ENCODE measurements at places on chromosomes 3 and 15.

DNA sequence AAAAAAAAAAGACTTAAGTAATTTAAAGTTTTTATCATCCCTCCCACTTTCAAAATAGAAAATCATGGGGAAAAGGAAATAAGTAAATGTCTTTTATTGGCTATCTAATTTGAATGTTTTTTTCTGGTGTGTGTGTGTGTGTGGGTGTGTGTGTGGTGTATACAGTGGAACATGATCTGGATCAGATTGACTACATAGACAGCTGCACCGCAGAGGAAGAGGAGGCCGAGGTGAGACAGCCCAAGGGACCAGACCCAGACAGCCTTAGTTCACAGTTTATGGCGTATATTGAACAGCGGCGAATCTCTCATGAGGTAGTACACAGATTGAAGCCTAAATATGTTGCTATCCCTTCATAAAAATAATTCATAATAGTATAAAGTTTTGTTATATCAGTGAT is 44.5 kb downstream of the LRCH3 start:
- no peak for DNase-seq

GRCh38 chr3:33718595-33718907 is 497 bp upstream of the CLASP2 start:
- peak; percentile 3 for DNase-seq

GRCh38 chr3:34260271-34261000 is 462.0 kb downstream of the PDCD6IP start:
- DNase-seq: peak; percentile 31

GRCh38 chr3:107973961-107974360 is 116.9 kb downstream of the CD47 start:
- DNase-seq: no peak

DNA sequence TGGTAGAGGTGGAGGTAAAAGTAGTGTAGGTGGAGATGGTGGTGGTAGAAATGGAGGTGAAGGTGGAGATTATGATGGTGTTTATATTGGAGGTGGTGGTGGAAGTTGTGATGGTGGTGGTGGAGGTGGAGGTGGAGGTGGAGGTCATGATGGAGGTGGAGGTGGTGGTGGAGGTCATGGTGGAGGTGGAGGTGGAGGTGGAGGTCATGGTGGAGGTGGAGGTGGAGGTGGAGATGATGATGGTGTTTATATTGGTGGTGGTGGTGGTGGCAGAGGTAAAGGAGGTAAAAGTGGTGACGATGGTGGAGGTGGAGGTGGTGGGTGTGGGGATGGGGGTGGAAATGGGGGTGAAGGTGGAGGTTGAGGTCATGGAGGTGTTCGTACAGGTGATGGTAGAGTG is 107.8 kb downstream of the ASB7 start:
- DNase-seq: no peak

DNA sequence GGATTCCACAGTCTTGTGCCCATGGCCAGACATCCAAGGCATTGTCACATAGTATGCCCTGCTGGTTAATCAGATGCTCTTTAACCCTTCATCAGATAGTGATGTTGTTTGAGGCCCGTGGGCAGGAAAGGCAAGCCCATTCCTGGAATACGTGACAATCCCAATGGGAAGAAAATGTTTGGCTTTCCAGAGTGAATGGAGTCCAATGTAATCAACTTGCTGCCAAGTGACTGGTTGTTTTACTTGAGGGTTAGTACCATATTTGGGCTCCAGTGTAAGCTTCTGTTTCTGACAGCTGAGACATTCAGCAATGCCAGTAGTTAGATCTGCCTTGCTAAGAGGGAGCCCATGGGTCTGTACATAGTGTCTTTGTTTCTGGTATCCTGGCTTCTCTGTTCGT is 31.3 kb downstream of the RPL39L start:
- no peak for DNase-seq

DNA sequence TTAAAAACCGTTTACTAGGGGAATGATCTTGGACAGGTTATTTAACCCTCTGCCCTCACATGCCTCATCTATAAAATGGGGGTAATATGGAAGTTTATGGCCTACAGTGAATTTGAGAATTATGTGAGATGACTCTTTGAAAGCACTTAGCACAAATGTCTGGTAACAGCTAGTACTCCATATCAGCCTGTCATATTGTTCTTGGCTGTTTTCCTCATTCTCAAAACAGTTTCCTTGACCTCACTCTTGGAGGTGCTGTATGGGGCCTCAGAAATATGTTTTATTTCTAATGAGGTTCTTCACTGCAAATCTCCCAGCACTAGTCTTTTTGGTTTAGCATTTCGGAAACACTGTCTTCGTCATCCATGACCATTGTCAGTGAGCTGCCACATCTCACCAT is 398.2 kb downstream of the FEZF2 start:
- DNase-seq: no peak

DNA sequence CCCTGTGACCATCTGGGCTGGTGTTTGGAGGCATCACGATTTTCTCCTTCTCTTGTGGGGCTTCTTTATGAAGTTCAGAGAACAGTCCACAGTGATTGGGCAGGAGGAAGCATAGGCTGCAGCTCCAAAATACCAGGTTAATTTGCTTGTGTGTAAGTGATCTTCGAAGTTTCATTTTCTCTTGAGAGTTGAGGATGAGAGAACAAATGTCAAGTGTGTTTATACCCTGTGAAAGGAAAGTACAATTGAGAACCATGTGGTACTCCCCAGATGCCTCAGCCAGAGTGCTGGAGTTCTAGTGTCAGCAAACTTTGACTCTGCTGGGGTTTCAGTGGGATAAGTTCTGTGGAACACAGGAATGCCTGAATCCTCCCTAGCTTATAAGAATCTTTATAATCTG is 357.1 kb upstream of the CFAP20DC start:
- no peak for DNase-seq

GRCh38 chr15:77723756-77724155 is 91.0 kb upstream of the LINGO1 start:
- DNase-seq: no peak

DNA sequence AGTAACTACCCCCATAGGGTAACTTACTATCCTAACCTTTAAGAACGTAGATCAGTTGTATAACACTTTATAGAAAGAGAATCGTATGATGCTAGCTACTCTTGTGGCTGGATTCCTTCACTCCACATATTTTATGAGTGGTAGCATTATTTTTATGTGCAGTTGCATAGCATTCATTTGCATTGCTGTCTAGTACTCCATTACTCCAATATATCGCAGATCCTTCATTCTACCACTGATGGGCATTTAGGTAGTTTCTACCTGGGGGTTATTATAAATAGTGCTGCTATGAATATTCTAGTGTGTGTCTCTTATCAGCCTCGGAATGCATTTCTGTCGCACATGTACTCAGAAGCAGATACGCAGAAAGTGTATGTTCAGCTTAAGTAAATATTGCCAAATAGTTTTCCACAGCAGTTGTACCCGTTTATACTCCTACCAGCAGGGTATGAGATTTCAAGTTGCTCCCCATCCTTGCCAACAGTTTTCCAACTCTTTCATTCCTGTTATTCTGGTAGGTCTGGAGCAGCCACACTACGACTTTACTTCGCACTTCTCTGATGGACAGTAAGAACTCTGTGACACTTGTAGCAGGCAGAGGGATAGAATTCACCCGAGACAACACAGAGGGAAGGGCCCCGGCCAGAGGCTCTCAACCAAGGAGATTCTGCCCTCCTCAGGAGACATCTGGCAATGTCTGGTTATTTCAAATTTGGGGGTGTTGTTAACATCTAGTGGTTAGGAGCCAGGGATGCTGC is 9.8 kb upstream of the VGLL4 start:
- DNase-seq: no peak

DNA sequence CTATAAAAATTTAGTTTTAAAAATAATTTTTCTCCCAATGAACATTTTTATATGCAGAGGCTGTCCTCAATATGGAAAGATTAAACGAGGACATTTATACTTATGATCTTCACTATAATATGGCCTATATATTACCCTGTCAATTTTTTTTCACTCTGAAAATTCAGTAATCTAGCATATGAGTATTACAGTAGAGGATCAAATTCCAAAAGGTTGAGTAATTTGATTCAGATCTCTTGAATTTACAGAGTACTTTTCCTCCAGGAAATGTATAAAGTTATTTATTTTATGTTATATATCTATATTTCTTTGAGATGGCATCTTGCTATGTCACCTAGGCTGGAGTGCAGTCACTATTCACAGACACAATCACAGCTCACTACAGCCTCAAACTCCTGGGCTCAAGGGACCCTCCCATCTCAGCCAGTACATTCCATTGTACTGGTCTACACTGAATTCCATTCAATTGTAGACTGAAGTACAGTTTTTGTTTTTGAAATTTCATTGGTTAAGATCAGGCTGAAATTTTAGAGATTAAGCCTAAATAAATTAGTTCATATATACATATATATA is 16.3 kb upstream of the TRPM7 start:
- DNase-seq: no peak

DNA sequence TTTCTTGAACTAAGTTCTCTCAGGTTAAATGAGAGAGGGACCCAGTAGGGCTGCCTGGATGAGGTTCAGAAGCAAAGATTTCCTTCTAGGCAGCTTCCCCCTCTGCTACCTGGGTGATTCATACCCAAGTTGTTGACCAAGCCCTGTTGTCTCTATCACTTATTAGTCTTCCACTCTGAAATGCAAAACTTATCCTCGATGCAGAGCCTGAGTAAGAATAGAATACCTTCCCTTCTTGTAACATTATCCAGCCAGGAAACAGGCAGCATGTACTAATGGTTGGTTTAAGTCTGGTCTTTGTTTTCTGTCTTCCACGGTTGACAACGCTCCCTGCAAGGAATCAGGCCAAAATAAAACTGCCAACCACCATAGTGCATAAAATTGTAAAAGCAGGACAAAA is 377.3 kb downstream of the MECOM start:
- peak; percentile 23 for DNase-seq

- no peak for DNase-seq
Measured at GRCh38 chr3:186724911-186725310, 7.8 kb downstream of the KNG1 start.

- DNase-seq: no peak
Measured at GRCh38 chr3:106438887-106439286, 570.1 kb upstream of the CBLB start.

- DNase-seq: no peak
Measured at GRCh38 chr15:81351651-81352050, 22.4 kb downstream of the TMC3 start.

GRCh38 chr15:74541494-74542165 is 610 bp downstream of the ARID3B start:
- DNase-seq: peak; percentile 36

GRCh38 chr3:87987952-87988351 is 70.9 kb downstream of the CGGBP1 start:
- no peak for DNase-seq

DNA sequence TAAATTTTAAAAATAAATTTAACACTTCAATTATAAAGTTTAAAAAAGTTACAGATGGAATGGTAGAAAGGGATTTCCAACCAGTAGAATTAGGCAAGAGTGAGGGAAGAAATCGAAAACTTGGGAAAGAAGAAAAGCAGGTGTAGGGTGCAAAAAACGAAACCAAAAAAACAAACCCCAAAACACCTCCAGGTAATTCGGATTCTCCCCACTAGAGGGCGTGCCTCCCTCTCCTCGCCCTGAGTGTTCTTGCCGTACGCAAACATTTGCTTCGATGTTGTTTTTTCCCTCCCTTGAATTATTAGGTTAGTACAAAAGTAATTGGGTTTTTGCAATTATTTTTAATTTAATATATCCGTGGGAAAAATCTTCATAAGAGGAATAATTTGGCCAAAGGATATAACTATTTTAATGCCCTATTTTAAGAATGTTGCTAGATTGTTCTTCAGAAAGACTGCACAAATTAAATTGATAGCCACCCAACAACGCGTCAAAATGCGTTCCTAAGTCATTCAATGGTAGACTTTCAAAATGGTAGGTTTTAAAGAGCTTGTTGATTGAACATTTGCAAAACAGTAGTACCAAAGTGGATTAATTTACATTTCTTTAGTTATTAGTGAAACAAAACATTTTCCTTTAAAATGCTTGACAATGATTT is 63.7 kb downstream of the SLC30A4 start:
- peak; percentile 73 for DNase-seq

GRCh38 chr15:72866182-72866581 is 82.6 kb upstream of the ADPGK start:
- no peak for DNase-seq

- DNase-seq: no peak
Measured at GRCh38 chr3:114789803-114790202, 357.3 kb downstream of the ZBTB20 start.

GRCh38 chr3:42692667-42693529 is 7.6 kb downstream of the KLHL40 start:
- no peak for DNase-seq

DNA sequence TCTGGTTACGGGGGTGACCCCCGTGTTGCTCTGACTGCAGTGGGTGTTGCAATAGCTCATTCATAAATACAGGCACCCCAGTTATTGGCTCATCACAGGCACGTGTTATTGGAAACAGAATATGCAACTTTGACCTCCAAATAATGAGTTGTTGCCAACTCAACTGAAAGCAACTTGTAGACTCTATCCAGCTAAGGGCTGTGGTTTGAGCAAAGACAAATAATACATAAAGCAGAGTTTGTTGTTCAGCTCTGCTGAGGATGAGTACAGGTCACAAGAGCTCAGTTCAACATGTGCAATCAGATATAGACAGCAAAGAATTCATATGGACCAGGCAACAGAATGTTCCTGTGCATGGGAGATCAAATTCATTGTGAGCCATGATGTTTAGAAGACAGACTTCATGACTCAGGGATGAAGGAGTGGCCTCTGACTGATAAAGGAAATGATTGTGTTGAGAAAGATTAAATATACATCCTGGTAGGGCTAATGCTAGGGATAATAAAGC is 87.6 kb upstream of the LRIG1 start:
- no peak for DNase-seq

DNA sequence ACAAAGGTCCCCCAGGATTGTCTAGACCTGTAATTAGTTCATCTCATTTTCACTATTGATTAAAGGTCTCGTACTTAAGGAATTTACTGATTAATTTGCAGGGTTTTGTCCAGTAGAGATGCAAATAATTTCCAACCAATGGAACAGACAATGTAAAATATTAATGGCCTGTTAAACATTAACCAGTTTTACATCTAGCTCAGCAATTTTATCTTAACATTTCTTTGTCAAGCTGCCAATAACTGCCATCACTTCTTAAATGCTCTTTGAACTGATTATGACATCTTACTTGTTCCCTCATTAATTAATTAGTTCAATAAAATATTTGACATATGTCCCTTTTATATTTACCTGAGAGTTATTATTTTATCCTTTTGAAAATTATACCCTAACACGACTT is 9.4 kb upstream of the STRIT1 start:
- no peak for DNase-seq

DNA sequence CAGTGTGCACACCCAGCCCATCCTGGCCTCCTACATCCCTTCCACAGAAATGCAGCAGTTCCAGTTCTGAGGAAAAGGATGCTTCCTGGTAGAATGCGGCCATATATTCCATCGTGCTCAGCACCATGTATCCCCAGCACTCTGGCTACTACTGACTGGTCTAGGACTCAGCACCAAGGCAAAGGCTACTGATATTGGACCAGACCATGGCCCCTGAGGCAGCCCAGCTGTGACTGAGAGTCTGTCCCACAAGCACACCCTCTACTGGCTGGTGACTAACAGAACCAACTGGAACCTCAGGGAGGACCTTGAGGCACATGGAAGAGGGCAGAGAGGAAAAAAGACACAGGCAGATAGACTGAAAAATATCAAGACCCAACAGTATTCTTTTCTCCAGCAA is 30.0 kb downstream of the TARS3 start:
- DNase-seq: no peak
